ENCODE measurements at places on chromosomes 11 and 22.

DNA sequence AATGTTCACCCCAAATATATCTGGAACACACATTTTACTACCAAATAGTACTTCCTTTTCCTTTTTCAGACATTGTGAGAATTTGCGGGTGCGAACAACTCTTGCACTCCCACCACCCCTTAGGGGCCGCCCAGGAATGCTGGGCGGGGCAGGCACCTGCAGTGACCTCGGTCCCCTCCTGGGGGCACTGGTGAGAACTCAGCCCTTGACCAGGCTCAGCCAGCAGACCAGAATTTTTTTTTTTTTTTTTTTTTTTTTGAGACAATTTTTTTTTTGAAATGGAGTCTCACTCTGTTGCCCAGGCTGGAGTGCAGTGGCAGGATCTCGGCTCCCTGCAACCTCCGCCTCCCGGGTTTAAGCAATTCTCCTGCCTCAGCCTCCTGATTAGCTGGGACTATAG, 75.8 kb downstream of the ARHGAP8 start:
- DNase-seq, result no peak

DNA sequence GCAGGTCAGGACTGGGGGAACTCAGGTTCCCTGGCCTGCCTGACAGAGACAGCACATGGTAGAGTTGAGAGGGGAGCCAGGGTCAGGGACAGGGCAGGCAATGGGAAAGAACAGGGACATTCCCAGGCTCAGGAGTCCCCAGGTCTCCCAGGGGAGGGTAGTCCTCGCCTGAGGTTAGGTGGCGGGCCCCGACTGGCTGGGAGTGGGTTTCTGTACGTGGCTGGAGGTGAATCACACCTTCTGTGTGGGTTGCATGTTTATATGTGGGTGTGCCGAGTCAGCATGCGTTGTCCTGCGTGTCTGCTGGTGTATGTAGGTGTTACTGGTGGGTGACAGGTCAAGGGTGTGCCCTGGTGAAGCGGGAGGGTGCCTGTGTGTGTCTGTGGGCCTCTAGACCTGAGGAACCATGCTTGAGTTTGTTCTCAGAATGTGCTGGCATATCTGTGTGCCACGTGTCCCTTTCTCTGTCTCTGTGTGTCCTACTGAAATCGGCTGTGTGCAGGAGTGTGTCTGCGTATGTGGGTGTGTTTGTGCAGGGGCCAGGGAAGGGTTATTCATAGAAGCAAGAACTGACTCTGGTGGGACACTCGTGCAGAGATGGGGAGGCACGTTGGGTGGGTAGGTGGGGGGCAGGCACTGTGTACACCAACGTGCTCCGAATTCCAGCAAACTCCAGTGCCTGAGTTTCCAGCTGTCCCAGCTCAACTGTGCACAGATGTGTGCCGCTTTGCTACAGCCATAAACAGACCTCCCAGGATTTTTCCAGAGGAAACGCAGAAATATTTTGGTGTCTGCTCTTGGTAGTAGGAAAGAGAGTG, 23.8 kb upstream of the OAF start:
- no peak for DNase-seq

DNA sequence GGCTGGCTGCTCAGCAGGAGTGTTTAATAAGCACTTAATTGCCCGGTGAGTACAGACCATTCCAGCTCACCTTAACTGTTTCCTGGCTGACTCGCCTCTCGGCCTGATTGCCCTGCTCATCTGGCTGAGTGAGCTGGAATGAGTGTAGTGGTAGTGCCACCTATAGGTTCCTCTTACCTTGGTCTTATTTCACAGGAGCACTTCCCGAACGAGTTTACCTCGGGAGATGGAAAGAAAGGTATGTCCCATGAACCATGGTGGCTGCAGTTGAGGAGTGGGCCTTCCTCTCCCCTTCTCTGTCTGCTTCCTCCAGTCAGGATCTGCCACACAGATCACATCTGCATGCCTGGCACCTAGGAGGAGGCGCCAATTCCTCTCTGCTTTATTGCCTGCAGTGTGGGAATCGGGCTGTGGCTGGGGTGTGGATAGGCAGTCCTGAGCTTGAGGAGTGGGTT, 26.7 kb downstream of the UPB1 start:
- peak; percentile 61 for DNase-seq

DNA sequence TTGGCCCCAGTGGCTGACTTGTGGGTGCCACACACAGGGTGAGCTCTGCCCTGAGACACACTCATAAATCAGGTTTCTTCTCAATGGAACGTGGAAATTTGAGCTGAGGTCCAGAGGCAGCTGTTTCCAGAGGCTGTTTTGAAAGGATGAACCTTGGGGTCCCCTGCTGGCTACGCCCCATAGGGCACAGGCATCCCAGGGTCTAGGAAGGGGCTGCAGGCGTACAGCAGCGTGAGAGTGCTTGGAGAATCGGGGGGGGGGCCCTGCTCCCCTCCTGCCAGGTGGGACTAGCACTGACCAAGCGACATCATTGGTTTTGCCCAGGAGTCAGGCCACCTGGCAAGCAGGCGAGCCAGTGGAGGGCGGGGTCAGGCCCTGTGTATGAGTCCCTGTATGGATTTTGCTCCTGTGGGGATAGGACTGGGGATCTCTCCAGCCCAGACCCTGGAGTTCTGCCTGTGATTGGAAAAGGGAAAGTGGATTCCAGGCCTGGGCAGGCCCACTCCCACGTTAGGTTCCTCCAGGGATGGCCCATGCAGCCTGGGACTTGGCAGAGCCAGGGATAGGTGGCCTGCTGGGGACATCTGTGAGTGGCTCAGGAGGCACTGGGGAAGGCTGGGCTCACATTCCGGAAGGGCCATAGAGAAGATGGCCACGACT, 61.0 kb downstream of the FBXO7 start:
- DNase-seq, result no peak

- no peak for DNase-seq
Observed at GRCh38 chr11:109121173-109121932, 300.6 kb upstream of the C11orf87 start.

Data from NCI-H1436 treated with DMSO at 0.1 percent for 48 hours (cell line).